KG1 (cell line): ENCODE measurements at places on chromosomes 2 and 18.
A peak's percentile ranks its signal among the peaks of the same experiment; 100 is the strongest.

GRCh38 chr2:222362336-222362735, 62.0 kb upstream of the SGPP2 start:
- no peak for DNase-seq

- DNase-seq: peak; percentile 31
Observed at GRCh38 chr2:127486247-127487058, 39.8 kb downstream of the IWS1 start.

GRCh38 chr18:31197676-31198075, 35.0 kb upstream of the DSC1 start:
- no peak for DNase-seq

GRCh38 chr2:65869296-65869695, 436.9 kb upstream of the SPRED2 start:
- DNase-seq: no peak

DNA sequence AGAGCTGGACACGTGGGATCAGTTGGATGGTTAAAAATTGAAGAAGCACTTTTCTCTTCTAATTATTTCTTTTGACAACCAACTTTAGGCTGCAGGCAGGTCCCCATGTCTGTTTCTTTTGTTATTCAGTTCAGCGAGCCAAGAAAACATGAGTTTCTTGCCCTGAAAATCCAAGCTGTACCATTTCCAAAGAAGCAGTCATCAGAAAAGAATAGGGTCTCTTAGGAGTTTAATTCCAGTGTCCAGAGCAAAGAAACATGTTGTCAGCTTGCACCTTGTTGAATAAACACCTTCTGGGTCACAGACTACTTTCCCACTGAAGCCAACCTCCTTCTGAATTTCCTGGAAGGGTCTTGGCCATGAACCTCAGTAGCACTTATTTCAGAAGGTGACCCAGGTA, 170.5 kb upstream of the COPS8 start:
- no peak for DNase-seq
